NCI-H526 (cell line): ENCODE measurements at places on chromosomes 4 and X.

DNA sequence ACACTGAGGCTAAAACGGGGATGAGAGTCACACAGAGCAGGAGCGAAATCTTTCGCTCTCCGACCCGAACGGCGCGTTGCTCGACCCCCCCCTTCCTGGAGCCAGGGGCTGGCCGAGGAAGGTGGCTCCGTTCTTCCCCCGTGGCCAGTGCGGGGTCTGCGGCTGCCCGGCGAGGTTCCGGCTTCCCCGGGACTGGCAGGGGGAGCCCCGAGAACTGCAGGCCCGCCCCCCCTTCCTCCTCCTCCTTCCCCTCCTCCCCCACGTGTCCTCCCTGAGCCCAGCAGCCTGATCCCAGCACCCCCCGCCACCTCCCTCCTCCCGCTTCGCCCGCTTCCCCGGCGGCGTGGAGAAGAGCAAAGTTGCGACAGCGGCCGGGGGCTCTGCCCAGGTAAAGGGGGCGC lies 2.4 kb upstream of the BCORL1 start:
- DNase-seq, result peak; percentile 55

GRCh38 chr4:102503301-102503746 lies 2.2 kb downstream of the NFKB1 start:
- no peak for DNase-seq

GRCh38 chr4:76822303-76822702 lies 75.6 kb downstream of the SOWAHB start:
- DNase-seq, result no peak

- DNase-seq, result no peak
Measured at GRCh38 chr4:5980436-5981155, 37.6 kb downstream of the C4orf50 start.

GRCh38 chrX:155112171-155112570 lies 40.9 kb downstream of the BRCC3 start:
- no peak for DNase-seq

- no peak for DNase-seq
Measured at GRCh38 chr4:163878336-163879121, 384.0 kb downstream of the TMA16 start.

- DNase-seq, result no peak
Measured at GRCh38 chrX:2500091-2500802, 529 bp downstream of the DHRSX start.

- peak; percentile 59 for DNase-seq
Measured at GRCh38 chrX:39899856-39900776, 197.6 kb downstream of the BCOR start.

DNA sequence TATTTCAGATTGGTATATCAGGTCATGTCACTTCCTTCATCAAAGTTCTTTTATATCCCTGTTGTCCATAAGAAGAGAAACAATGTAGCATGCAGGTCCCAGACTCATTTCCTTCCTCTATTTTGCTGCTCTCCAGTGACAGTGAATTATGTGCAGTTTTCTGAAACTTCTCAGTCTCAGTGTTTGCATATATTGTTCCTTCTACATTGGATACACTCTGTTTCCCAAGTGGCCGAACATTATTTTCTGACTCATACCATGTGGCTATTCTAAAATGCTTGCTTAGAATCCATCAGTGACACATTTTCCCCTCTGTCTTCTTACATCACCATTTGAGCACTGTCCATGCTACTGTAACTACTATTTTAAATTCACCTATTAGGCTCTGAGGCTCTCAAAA lies 305.7 kb downstream of the PDHA2 start:
- no peak for DNase-seq

DNA sequence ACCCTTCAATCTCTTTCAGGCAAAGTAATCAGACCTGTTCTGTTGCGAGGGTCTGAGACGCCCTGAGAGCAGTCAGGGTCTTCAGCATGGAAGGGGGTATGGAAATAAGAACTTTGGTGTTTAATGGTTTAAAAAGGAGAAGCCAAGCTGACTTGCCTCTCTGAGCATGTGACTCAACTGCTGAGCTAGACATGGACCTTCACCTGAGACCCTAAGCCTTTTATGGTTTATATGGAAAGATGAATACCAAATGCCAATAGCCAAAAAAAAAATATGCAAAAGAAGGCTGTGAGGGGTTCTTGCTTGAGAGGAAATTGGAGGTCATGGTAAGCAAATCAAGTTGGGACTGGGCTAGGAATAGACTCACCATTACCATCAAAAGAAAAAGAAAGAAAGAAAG lies 30.6 kb downstream of the CHRNA9 start:
- peak; percentile 33 for DNase-seq

- no peak for DNase-seq
Measured at GRCh38 chr4:145723336-145723735, 43.4 kb downstream of the C4orf51 start.

GRCh38 chrX:133849676-133850075 lies 135.7 kb downstream of the GPC3 start:
- DNase-seq, result no peak

DNA sequence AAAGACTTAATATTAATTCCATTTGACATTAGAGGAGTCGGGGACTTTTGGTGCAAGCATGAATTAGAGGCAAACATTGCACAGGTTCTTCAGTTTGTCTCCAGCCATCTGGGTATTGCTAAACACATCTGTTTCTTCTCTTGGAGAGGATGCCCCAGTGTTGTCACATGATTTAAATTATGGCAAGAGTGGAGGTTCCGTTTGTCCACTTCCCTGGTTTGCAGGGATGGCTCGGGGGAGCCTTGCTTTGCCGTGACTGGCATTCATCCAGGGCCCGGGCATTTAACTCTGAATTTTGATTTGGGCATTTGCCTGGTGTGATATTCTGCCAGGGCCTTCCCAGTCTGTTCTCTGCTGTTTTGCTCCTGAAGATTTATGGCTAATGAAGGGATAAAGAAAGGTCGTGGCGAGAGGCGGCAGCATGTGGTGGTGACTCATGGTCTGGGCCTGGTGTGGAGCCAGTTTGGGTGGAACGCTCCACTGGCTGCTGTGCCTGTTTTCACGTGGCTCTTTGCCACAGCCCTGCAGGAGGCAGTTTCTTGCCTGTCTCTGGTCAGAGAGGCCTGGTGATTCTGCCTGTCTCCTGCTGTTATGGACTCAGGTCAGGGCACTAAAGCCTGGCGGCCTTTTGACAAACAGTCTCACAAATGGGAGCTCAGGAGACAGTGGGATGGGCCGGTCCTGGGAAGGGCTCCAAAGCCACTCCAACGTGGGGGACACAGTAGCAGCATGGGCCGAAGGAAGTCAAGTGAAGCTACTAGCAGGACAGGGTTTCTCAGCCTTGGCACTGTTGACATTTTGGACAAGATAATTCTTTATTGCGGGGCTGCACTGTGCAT lies 99.4 kb upstream of the PGRMC2 start:
- no peak for DNase-seq

GRCh38 chr4:120084327-120084726 lies 17.7 kb upstream of the MAD2L1 start:
- DNase-seq, result no peak

DNA sequence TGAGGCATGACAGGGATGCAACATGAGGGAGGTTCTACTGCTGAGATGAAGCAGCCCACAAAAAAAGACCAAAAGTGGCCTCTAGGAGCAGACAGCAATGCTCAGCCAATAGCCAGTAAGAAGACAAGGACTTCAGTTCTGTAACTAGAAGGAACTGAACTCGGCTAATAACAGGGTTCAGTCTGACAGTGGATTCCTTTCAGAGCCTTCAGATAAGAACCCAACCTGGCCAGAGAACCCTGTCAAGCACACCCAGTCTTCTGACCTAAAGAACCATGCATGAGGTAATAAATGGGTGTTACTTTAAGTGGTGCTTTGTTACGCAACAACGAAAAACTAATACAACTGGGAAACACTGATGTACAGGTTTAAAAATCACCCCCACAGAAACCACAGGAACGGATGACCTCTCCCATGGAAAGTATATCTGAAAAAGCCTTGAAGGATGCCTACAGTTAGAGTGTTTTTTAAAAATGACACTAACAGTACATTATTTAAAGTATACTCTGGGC lies 94.6 kb downstream of the PAPSS1 start:
- DNase-seq, result no peak

GRCh38 chrX:83916525-83916924 lies 55.6 kb downstream of the CYLC1 start:
- no peak for DNase-seq

DNA sequence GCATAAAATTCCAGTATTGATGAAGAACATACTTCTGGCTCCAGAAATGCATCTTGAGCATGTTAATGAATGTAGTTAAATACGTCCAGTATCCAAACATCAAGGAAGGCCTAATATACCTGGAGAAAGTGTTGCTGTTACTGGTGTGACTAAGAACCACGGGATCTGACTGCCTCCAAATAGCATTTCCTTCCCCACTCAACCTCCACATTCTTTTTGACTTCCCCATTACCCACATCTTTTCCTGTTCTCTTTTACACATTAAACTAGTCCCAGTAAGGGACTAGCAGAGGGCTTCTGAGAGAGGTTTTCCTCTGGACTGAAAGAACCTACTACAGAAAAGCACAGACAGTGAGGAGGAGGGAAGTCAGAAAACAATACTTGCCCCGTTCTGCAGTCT lies 482.8 kb upstream of the HTR2C start:
- no peak for DNase-seq

GRCh38 chrX:85288992-85289723 lies 45.4 kb downstream of the ZNF711 start:
- DNase-seq, result no peak

GRCh38 chr4:146840731-146841130 lies 104.9 kb downstream of the TTC29 start:
- DNase-seq, result no peak

- DNase-seq, result no peak
Measured at GRCh38 chr4:181874602-181875001, 368.6 kb upstream of the TENM3 start.

DNA sequence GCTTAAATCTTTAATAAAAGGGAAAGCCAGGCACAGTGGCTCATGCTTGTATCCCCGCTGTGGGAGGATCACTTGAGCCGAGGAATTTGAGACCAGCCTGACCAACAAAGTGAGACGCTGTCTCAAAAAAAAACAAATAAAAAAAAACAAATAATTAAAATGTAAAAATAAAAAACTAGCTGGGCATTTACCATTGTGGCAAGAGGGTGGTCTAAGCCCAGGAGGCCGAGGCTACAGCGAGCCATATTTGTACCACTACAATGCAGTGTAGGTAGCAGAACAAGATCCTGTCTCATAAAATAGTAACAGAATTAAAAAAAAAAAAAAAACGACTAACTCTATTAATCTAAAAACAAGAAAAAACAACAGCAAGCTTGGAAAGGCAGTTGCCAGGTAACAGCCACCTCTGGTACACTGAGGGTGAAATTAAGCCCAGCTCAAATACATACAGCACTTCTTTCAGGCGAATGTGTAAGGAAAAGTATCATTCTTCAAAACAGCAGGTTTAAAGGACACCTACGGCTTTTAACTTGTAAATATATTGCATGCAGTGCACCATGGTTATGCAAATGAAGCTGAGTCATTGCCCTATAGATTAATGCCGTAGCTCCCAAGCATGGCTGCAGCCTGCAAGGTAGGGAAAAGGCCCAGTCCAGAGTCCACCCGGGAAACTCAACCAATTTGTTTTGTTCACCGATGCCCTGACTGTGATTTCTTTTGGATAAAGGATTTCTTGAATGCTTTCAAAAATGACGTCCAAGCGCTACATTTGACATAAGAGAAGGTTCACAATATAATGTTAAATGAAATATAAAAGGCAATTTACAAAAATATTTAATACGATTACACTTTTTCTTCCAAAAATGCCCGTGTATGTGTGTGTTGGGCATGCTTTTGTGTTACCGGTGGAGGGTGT lies 14.5 kb upstream of the TXLNG start:
- peak; percentile 82 for DNase-seq

- DNase-seq, result no peak
Measured at GRCh38 chrX:149682031-149682430, 29.8 kb upstream of the MAGEA11 start.

DNA sequence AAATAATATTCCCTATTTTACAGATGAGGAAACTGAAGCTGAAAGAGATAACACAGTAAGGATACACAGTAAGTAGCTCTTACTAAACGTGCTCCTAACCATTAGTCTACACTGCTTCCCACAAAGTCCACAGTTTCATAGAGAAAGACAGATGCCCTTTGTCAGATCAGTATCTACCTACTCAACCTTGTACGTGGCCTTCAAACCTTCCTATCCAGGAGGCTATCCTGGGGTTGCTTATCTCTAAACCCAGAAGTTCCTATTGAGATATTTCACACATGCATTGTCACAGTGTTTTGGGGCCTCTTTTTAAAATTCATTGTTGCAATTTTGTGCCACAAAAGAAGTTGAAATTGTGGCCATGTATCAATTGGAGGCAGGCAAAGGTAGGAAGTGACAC lies 208.0 kb downstream of the ENOX2 start:
- DNase-seq, result no peak
